ENCODE measurements at places on chromosomes 16 and 17.

- no peak for DNase-seq
Observed at GRCh38 chr16:88774544-88775393, 10.3 kb downstream of the PIEZO1 start.

GRCh38 chr16:87561200-87562105 lies 40.9 kb upstream of the JPH3 start:
- no peak for DNase-seq

- no peak for DNase-seq
Observed at GRCh38 chr17:77674358-77674757, 284.1 kb upstream of the TNRC6C start.

- no peak for DNase-seq
Observed at GRCh38 chr17:83123896-83124801, 44.7 kb downstream of the METRNL start.

DNA sequence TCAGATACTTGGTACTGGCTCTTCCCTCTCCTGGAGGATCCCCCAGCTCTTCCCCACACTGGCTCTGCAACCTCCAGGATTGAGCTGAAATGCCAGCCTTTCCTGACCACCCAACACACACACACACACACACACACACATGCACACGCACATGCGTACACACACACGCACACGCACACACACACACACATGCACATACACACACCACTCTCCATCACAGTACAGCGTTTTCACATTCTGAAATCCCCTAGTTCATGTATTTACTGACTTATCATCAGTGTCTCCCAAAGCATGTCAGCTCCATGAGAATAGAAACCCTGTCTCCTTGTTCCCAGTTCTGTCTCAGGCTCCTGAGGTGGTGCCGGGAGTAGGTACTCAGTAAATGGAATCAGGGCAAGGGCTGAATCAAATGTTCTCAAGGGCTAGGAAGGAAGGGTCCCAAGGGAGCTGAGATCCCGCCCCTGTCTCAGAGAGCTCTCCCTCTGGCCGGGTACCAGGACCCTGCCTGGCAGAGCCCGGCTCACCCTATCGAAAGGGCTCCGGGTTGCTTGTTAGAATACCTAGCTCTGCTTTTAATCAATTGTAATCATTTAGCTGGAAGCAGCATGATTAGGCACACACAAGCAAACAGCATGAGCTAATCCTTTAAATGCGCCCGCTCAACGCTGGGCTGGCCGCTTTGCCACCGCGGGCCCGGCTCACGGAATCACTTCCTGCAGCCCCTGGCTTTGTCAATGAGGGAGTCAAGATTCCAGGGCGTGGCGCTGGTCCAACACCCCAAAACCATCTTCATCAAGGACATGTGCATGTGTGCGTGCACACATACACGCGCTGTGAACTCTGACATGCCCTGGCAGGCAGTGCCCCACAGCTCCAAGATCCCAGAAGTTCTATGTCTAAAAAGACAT lies 140.7 kb downstream of the C16orf78 start:
- DNase-seq, result no peak

DNA sequence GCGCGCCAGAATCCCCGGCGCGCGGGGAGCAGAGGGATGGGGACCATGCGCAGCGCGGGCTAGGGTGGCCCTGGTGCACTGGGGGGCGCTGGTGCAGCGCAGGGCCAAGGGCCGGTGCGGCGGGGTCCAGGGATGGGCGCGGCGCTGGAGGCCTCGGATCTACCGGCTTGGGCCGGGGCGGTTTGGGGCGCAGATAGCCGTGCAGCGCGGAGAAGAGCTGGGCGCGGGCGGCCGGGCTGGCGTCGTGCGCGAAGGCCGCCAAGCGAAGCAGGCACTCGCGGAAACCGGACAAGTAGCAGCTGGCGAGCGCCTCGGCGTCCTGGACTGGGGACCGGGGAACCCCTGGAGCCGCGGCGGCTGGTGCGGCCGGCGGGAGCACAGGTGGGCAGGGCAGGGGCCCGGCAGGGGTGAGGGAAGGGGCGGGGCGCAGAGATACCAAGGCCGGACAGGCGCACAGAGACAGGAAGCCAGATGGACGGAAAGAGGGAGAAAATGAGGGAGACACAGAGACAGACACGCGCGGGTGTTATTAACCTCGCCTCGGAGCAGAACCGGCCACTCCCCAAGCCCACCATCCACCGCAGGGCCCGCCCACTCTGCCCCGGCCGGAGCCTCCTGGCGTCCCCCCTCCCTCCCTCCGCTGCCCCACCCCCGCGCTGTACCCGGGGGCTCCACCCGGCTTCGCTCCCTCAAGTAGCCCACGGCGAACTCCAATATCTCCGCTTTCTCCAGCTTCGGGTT lies 2.1 kb downstream of the HES7 start:
- DNase-seq, result no peak

DNA sequence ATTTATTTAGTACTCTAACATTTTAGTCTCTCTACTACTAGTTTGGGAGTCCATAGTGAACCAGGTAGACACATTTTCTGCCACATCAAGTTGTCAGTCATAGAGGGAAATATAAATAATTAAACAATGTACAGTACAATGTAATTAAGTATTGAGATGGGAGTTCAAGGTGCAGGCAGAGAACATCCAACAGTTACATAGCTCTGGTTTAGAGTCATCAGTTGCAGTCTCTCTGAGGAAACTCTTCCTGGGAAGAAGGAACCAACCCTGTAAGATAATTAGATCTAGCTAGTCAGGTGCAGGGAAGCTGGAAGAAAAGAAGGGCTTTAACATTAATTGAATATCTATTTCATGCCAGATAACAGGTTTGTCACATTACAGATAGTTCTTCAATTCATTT lies 457.9 kb upstream of the DYNLRB2 start:
- no peak for DNase-seq

GRCh38 chr17:81322271-81323082 lies 27.4 kb upstream of the SLC38A10 start:
- peak; percentile 89 for DNase-seq

GRCh38 chr17:18323007-18323406 lies 7.9 kb downstream of the SMCR8 start:
- no peak for DNase-seq

DNA sequence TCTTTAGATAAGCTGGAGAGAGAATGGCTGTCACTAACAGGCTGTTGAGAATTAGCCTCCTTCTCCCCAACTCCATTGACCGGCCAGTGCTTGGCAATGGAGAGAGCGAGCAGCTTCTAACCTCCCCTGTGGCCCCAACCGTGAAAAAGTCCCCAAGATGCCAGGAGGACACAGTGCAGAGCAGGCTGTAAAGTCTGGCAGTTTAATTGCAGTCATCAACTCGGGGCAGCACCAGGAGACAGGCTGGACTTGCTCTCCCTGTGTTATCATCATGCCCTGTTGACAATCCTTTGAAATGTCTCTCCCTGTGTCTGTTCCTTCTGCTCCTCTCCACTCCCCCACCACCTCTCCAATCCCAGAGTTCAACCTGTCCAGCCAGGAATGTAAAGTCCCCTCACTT lies 705 bp upstream of the CDRT4 start:
- no peak for DNase-seq

GRCh38 chr17:1008008-1008761 lies 11.3 kb downstream of the TIMM22 start:
- DNase-seq, result no peak

- DNase-seq, result no peak
Observed at GRCh38 chr17:43732958-43733357, 25.6 kb downstream of the SOST start.

GRCh38 chr17:50881182-50881581 lies 15.0 kb upstream of the TOB1 start:
- DNase-seq, result no peak

GRCh38 chr16:11015076-11015475 lies 70.7 kb downstream of the CLEC16A start:
- DNase-seq, result no peak

DNA sequence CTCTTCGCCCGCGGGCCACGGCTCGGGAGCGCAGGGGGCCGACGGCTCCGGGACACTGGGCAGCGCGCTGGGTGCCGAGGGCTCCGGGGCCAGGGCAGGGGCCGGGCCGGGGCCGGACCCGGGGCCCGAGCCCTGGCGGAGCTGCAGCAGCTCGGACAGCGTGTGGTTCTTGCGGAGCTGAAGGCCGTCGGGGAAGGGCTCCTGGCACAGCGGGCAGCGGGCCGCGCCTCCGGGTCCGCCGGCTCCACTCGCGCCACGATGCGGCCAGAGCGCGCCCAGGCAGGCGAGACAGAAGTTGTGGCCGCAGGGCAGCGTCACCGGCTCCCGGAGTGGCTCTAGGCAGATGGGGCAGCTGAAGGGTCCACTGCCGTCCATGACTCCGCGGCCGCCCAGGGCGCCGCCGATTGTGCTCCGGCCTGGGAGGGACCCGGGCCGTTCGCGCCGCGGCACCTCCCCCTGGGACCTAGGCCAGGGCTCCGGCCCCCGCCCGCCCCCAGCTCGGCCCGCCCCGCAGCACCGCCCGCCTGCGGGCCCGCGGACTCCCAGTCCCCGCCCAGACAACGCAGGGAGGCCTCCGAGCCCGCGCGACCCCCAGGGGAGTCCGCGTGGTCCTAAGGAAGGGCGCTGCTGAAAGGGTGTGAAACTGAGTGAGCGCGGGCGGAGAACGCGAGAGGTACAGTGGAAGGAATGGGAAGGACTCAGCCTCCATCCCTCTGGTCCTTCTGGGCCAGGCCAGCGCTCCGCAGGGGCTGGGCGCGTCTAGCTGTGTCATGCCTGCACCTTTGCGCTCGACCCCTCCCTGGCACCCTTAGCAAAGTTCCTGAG lies at the start of gene TRIM47:
Gene TRIM47 (minus strand): TSS at position 408 of the 825 bp plus-strand sequence. CDS start 33 bp downstream, at position 375.
- no peak for DNase-seq

- no peak for DNase-seq
Observed at GRCh38 chr17:78397681-78398101, 19.2 kb downstream of the PGS1 start.

GRCh38 chr16:71758293-71758760 lies 33.8 kb upstream of the PHLPP2 start:
- no peak for DNase-seq

- no peak for DNase-seq
Observed at GRCh38 chr17:64209983-64210382, 53.1 kb downstream of the TEX2 start.

DNA sequence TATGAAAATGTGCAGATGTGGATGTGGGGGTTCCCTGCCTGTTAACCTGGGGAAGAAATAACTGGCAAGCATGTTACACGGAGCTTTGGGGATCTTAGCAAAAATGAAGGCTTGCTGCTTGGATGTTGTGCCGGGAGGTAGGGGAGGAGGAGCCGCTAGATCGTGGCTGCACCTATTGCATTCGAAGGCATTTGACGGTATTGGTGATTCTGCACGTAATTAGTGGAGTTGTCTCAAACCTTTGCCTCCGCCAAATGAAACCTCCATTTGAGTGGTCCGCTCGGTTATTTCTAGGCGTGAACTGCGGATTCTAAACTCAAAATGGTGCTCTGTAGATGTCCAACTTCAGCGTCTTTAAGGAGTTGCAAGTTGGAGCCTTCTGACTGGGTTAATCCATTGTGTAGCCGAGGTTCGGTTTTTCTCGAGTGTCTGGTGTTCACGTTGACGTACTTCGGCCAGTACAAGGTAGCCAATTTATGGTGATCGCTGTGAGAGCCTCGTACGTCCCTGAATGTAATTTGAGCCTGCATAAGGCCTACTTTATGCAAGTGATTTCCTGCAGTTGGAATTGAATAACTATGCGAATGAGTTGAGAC lies 1.5 kb downstream of the TNRC6C start:
- DNase-seq, result no peak

DNA sequence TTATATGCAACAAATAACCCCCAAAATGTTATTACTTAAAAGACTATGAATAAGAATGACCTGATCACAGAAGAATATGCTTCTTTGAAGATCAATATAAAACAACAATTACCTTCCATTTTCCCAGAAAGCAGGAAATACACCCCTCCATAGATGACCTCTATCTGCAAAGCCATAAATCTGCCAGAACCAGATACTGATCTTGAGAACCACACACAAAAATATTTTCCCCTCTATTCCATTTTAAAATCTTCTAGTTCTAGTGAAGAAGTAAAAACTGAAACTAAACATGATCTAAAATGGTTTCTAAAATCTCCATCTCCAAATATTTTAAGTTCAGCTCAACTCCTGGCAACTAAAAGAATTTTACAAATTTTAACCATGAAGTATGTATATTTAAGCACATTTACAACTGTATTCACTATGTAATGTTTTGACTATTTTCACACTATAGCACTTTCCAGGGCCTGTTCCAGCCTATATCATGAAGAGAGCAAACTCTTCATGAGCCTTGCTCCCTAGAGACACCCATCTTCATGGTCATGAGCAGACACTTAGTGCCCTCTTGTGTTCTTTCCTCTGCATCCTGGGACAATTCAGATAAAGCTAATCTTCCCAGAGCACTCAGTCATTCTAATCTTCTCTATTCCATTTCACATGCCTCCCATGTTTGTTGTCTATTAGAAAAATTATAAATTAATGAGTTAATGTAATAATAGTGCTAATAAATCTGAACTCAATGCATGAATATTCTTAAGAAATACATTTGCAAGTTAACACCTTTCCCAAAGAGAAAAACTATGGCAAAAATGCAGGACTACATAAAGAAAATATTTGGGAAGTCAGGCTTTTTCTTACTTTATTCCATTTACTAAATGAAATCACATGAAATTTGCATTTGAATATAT lies 87.0 kb downstream of the HELZ start:
- DNase-seq, result no peak

DNA sequence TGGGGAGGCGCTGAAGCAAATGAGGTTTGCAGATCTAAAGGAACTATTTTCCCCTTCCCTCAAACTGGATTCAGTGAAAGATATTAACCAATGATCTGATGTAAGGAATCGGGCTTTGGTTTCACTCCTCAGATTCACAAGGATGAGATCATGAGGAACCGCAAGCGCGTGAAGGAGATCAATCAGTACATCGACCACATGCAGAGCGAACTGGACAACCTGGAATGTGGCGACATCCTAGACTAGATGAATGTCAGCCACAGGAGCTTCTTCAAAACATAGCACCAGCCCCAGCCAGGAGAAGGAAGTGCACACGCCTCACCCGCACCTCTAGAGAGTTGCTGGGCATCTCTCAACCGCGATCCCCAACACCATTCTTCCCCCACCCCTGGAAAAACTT lies 22.5 kb downstream of the ATPAF2 start:
- no peak for DNase-seq

- no peak for DNase-seq
Observed at GRCh38 chr16:72788269-72788809, 259.6 kb downstream of the ZFHX3 start.

- no peak for DNase-seq
Observed at GRCh38 chr16:29926711-29927052, 656 bp upstream of the KCTD13 start.

DNA sequence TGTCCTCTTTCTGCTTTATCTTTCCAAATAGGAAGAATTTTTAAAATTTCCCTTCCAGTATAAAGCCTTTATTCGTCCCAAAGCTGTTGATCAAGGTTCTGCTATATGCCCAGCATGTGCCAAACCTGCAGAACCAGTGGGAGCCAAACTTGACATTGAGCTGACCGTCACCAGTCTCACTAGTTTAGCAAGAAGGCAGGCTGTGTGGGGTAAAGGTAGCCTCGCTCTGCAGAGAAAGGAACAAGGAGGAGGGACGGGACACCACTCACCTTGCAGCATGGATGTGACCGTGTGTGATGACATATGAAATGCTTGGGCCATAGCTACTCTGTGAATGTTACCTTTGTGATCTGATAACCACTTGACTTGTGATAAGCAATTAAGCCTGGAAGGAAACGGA lies 392.2 kb downstream of the CPPED1 start:
- DNase-seq, result no peak

GRCh38 chr17:78130090-78130436 lies 508 bp upstream of the TMC8 start:
- DNase-seq, result no peak

Measured in GM19239 (cell line).